ENCODE measurements at places on chromosomes 5 and 9. TPM values are rescaled to one million over a fixed set of nuclear protein-coding genes. Genes with fewer than 3 reads are reported as not detected.

- peaks cover 16% of the 10 kb centered on the region for H3K4me1 ChIP-seq
- H3K27ac ChIP-seq = peak overlapping the region; percentile 80
- no peak overlapping the region for H3K4me3 ChIP-seq
- no peaks in the 10 kb centered on the region for H3K27me3 ChIP-seq
- no peak for DNase-seq
Measured at GRCh38 chr5:107469485-107470294, 201.0 kb downstream of the EFNA5 start.

- no peaks in the 10 kb centered on the region for H3K27me3 ChIP-seq
- peaks cover 89% of the 10 kb centered on the region for H3K4me1 ChIP-seq
- H3K36me3 ChIP-seq = no peaks in the 10 kb centered on the region
- H3K4me3 ChIP-seq = no peak overlapping the region
Measured at GRCh38 chr5:140240987-140241706, 61.8 kb downstream of the PFDN1 start.

GRCh38 chr5:167514461-167514860, 777.0 kb upstream of the WWC1 start:
- no peaks in the 10 kb centered on the region for H3K27me3 ChIP-seq
- H3K4me3 ChIP-seq = no peak overlapping the region
- no peak overlapping the region for H3K27ac ChIP-seq
- no peaks in the 10 kb centered on the region for H3K36me3 ChIP-seq
- H3K4me1 ChIP-seq = no peaks in the 10 kb centered on the region

GRCh38 chr9:99818500-99818899, 3.2 kb upstream of the NR4A3 start:
- H3K36me3 ChIP-seq = no peaks in the 10 kb centered on the region
- peaks cover 9% of the 10 kb centered on the region for H3K4me1 ChIP-seq
- no peaks in the 10 kb centered on the region for H3K27me3 ChIP-seq
- H3K4me3 ChIP-seq = peak overlapping the region; percentile 94
- peak overlapping the region; percentile 99 for H3K27ac ChIP-seq
- DNase-seq = no peak

The LHX3 gene
- total RNA-seq = not detected

The SLC25A2 gene
- total RNA-seq = 2.2 TPM

- no peak overlapping the region for H3K4me3 ChIP-seq
- no peak overlapping the region for H3K27ac ChIP-seq
- DNase-seq = no peak
- H3K27me3 ChIP-seq = no peaks in the 10 kb centered on the region
- no peaks in the 10 kb centered on the region for H3K36me3 ChIP-seq
- H3K4me1 ChIP-seq = no peaks in the 10 kb centered on the region
Measured at GRCh38 chr5:155699385-155699784, 627.6 kb upstream of the SGCD start.

The ITGA1 gene
- 23.8 TPM for total RNA-seq

GRCh38 chr5:132816554-132816953, 3.5 kb downstream of the SOWAHA start:
- H3K36me3 ChIP-seq = no peaks in the 10 kb centered on the region
- H3K27me3 ChIP-seq = peaks cover 47% of the 10 kb centered on the region
- peaks cover 31% of the 10 kb centered on the region for H3K4me1 ChIP-seq
- no peak overlapping the region for H3K27ac ChIP-seq

- H3K36me3 ChIP-seq = no peaks in the 10 kb centered on the region
- DNase-seq = no peak
- H3K27me3 ChIP-seq = no peaks in the 10 kb centered on the region
Measured at GRCh38 chr5:147448766-147449165, 61.1 kb downstream of the DPYSL3 start.

- H3K27ac ChIP-seq = peak overlapping the region; percentile 61
- no peaks in the 10 kb centered on the region for H3K27me3 ChIP-seq
- H3K36me3 ChIP-seq = no peaks in the 10 kb centered on the region
- no peak overlapping the region for H3K4me3 ChIP-seq
Measured at GRCh38 chr9:125631391-125632085, 75.5 kb downstream of the MAPKAP1 start.

DNA sequence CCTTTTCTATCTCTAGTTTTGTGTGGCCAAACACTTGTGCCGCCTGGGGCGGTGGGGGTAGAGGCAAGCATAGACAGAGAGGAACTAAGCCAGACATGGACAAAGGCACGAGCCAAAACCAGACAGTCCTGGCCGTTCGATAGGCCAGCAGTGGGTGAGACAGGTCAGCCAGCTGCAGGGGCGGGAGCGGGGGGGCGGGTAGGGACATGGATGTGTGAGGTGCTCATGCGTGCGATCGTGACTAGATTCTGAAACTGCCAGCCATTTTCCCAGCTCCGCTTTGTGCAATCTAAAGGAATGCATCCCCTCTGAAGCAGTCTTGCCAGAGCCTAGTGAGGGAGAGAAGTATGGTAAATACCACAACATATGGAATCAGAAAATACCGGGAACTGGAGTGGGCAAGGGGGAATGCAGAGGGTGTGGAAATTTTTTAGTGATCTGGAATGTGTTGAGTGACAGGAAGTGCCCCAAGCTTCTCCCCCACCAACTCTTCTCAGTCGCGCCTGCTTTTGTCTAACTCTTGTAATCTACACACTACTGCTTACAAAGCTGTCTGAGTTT, 111.9 kb downstream of the NR6A1 start:
- H3K27ac ChIP-seq = peak overlapping the region; percentile 86
- no peak for DNase-seq
- H3K27me3 ChIP-seq = no peaks in the 10 kb centered on the region
- H3K4me1 ChIP-seq = peaks cover 8% of the 10 kb centered on the region
- H3K4me3 ChIP-seq = peak overlapping the region; percentile 55

DNA sequence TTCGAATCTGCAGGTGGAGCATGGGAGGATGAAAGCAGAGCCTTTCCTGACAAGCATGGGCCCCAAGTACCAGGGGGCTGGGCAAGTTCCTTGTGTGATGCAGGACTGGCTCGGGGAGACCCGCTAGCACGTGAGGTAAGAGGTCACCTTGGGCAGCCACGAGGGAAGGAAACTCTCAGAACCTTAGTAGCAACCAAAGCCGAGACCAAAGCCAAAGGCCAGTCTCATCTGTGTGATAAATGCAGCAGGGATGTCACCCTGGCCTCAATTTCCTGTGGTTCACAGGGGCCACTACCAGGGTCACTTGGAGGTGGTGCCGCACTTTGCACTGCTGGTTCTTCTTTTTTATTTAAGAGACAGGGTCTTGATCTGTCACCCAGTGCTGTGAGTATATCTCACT, 39.5 kb downstream of the PRRT1B start:
- peaks cover 87% of the 10 kb centered on the region for H3K36me3 ChIP-seq
- no peak for DNase-seq
- H3K27ac ChIP-seq = peak overlapping the region; percentile 3

GRCh38 chr9:18928711-18929110, 104.3 kb downstream of the SAXO1 start:
- H3K36me3 ChIP-seq = no peaks in the 10 kb centered on the region
- no peak for DNase-seq
- H3K27ac ChIP-seq = no peak overlapping the region
- H3K27me3 ChIP-seq = no peaks in the 10 kb centered on the region
- no peaks in the 10 kb centered on the region for H3K4me1 ChIP-seq

GRCh38 chr5:136309932-136310598, 55.3 kb downstream of the TRPC7 start:
- no peaks in the 10 kb centered on the region for H3K4me1 ChIP-seq
- no peaks in the 10 kb centered on the region for H3K36me3 ChIP-seq
- no peak for DNase-seq
- H3K4me3 ChIP-seq = no peak overlapping the region
- H3K27ac ChIP-seq = no peak overlapping the region
- H3K27me3 ChIP-seq = no peaks in the 10 kb centered on the region

GRCh38 chr5:72300590-72301339, 19.3 kb downstream of the MRPS27 start:
- peaks cover 26% of the 10 kb centered on the region for H3K36me3 ChIP-seq
- H3K4me1 ChIP-seq = peaks cover 5% of the 10 kb centered on the region
- no peak for DNase-seq
- no peak overlapping the region for H3K4me3 ChIP-seq

The NINJ1 gene
- total RNA-seq = 46.3 TPM

The HNRNPA0 gene
- 8.4 TPM for total RNA-seq

The PCSK5 gene
- 33.8 TPM for total RNA-seq

DNA sequence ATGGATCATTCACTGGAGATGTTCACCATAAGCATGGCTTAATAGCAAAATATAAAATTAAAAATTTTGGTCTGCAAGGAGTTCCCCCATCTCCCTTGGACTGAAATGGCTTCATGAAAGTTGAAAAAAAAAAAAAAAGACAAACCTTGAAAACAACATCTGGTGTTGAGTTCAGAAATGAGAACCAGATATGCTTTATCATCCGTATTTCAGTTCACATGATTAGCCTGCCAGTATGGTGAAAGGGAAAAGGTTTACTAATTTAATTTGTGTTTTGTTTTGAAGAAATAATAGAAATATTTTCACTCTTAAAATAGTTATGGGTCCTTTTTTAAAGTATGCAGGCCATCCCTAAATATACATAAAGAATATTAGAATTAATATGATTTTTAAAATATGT, 67.8 kb downstream of the TMEM167A start:
- H3K4me1 ChIP-seq = no peaks in the 10 kb centered on the region
- no peak for DNase-seq
- H3K4me3 ChIP-seq = no peak overlapping the region
- H3K27me3 ChIP-seq = no peaks in the 10 kb centered on the region
- H3K27ac ChIP-seq = no peak overlapping the region
- H3K36me3 ChIP-seq = no peaks in the 10 kb centered on the region
